Fibroblast of the conjunctiva (primary cell): ENCODE measurements at places on chromosomes 7 and 10.
A peak's percentile ranks its signal among the peaks of the same experiment; 100 is the strongest.

DNA sequence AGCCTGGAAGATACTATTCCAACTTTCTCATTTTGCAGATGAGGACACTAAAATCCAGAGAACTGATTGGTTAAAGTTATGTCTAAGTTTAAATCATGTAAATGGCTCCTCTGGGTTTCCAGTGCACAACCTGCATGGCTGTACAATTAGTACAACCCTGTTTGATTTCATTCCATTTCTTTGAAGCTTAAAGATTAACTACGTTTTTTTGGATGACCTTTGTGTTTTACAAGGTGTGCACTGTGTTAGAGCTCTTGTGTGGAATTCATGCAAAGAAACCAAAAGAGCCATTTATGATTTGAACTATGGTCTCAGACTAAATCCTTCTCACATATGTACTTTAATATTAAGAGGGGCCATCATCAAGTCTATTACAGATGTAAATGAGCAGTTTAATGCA is 149.5 kb downstream of the TMEM168 start:
- DNase-seq, result no peak

- no peak for DNase-seq
These were observed 245.0 kb downstream of the MGMT start for GRCh38 chr10:129712000-129712399.

DNA sequence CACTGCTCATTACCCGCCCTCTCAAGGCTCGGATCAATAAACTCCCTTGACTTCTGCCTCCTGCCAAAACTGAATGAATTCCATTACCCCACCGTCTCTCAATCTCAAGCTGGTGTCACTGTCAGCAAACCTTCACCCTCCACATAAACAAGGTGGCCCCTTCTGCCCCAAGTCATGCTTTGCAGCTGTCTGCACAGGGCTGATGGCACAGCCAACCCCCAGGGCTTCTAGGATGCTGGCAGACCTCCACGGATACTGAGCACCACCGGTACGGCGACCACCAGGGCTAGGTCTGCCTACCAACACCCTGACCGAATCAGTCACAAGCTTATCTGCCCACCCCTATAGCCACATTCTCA is 46.1 kb downstream of the PARD3 start:
- no peak for DNase-seq

GRCh38 chr7:74606101-74606908 is 51.2 kb upstream of the GTF2I start:
- no peak for DNase-seq

DNA sequence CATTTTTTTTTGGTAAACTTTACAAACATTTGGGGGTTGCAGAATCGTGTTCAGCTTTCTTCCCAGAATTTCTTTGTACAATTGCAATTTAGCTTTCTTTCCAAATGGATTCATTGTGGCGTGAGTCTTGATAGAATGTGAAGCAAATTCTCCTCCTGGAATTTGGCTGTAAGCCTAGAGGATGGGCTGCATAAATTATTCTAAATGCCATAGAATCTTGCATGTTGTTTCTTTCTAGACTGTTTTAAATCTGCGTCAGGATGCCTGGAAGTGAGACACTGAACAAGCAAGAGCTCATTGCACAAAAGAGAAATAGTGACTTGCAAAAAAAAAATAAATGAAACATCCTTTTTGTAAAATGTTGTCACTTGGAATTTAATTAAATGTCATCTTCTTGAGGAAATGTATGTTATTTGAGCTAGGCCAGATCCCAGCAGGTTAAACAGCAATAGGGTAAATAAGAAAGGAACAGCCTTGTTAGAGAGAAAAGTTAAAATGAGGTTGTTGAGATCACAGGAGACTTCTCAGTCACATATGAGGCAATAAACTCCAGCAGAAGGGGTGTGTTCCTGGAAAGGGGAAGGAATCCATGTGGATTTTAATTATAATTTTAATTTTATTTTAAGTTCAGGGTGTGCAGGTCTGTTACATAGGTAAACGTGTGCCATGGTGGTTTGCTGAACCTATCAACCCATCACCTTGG is 483.0 kb downstream of the PLXDC2 start:
- DNase-seq, result no peak

GRCh38 chr10:127243490-127244272 is 47.3 kb upstream of the INSYN2A start:
- DNase-seq, result peak; percentile 2

- DNase-seq, result no peak
These were observed 76.4 kb upstream of the UCN3 start for GRCh38 chr10:5288359-5288758.

- no peak for DNase-seq
These were observed 21.8 kb downstream of the MRPS24 start for GRCh38 chr7:43847496-43847895.
